Retina (tissue), 1 donor: ENCODE measurements at places on chromosomes 1 and 21.

- DNase-seq = no peak
Observed at GRCh38 chr1:100449477-100449876, 88.5 kb upstream of the GPR88 start.

GRCh38 chr1:109816175-109816811, 52.6 kb upstream of the EPS8L3 start:
- peak; percentile 91 for DNase-seq

DNA sequence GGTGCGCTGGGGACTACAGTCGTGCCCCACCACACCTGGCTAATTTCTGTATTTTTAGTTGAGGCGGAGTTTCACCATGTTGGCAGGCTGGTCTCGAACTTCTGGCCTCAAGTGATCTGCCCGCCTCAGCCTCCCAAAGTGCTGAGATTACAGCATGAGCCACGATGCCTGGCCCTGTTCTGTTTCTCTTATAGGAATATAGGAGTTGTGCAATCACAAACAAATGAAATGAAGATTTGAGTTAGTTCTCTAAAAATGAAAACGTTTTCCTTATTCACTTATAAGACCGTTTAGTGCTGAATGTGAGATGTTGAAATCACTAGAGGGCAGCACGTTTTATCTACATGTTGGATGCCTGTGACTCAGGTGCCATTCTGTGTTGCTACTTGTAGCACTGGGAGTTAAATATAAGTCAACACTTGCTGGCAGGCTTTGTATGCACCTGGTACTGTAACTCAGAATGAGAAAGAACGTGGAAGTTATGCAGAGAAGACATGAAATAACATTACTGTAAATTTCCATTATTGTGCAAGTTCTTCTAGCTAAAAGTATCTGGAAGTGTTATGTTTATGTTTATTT, 45.8 kb downstream of the MIGA1 start:
- DNase-seq = no peak

GRCh38 chr1:93080179-93080823, 1.2 kb downstream of the MTF2 start:
- DNase-seq = peak; percentile 34

- no peak for DNase-seq
Observed at GRCh38 chr1:170931650-170932049, 3.7 kb upstream of the MROH9 start.

GRCh38 chr1:46077644-46078043, 54.8 kb downstream of the PIK3R3 start:
- no peak for DNase-seq

DNA sequence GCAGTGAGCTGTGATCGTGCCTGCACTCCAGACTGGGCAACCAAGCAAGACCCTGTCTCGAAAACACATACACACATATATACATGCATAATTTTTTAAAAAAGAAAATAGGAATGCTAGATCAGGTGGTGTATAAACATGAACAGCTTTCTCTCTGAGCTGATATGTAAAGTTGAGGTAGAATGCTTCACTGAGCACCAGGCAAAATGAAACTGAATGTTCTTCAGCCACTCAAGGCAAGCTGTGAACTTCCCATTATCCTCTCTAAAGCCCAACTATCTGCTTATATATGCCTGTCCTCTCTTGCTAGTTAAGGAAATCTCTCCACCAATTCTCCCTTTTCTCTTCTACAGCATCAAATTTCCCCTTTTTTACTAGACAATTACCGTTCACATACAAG, 93.0 kb downstream of the NUF2 start:
- no peak for DNase-seq

DNA sequence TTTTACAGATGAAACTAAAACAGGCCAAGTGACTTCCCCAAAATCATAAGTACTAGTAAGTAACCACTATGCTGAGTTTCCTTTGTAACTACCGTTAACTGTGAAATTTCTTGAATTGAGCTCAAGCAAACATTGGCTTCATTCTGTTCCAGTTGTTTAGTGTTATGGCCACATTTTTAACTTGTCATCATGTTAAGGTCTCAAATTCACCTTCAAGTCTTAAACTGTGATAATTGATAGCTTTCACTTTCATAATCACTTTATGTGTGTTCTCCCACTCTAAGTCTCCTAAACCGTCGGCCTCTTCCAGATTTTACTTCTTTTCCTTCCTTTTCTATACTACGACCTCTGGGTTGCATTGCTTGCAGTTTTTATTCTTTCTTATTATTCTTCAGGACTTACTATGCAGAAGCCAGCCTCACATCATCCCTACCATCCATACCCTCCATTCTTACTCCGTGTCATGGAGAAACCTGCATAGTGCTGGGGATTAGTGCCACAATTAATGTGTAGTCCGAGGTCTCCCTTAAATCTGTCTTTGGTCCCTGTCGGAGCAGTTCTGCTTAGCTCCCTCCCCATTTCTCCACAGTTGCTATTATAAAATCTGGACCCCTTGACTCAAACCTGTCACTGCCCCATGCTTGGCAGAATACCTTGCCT, 5.8 kb downstream of the KIF1B start:
- DNase-seq = no peak

- DNase-seq = no peak
Observed at GRCh38 chr1:244305776-244306341, 145.8 kb downstream of the ADSS2 start.

- DNase-seq = no peak
Observed at GRCh38 chr1:21855257-21856096, 43.4 kb downstream of the LDLRAD2 start.

- no peak for DNase-seq
Observed at GRCh38 chr1:186195377-186195931, 179.6 kb downstream of the TPR start.

- DNase-seq = no peak
Observed at GRCh38 chr1:171961861-171962260, 120.6 kb downstream of the DNM3 start.

DNA sequence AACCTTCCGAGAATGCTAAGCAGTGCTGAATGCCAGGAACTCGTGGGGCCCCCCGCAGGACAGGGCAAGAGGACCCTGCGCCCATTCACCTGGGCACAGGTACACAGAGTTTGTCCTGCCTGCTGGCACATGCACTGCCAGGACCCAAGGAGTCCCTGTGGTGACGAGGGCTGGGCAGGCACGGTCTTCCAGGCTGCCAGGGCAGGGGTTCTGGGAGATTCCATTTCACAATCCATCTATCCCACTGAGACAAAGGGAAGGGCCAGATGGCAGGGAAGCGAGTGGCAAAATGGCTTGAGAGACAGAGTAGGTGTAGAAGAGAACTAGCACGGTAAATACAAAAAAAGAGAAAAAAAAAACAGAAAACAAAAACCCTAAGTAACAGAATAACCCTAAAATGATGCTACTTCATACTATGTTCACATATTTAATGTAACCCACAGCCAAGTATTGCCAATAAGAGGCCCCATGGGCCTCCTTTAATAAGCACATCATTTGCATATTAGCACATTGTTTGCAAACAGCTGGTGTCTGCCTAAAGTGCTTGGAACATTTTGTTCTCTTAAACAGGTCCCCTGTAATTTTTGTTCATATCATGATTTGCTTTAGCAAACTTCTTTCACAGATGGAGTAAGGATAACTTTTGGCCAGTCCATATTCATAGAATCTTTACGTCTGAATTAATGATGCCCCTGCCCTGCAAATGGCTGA, 83.8 kb downstream of the STUM start:
- DNase-seq = no peak
